ENCODE measurements at places on chromosomes 16 and 17.

GRCh38 chr17:27495460-27495859, 39.2 kb downstream of the KSR1 start:
- no peak for DNase-seq

GRCh38 chr17:64447526-64447925, 1.4 kb upstream of the MILR1 start:
- DNase-seq, result no peak

DNA sequence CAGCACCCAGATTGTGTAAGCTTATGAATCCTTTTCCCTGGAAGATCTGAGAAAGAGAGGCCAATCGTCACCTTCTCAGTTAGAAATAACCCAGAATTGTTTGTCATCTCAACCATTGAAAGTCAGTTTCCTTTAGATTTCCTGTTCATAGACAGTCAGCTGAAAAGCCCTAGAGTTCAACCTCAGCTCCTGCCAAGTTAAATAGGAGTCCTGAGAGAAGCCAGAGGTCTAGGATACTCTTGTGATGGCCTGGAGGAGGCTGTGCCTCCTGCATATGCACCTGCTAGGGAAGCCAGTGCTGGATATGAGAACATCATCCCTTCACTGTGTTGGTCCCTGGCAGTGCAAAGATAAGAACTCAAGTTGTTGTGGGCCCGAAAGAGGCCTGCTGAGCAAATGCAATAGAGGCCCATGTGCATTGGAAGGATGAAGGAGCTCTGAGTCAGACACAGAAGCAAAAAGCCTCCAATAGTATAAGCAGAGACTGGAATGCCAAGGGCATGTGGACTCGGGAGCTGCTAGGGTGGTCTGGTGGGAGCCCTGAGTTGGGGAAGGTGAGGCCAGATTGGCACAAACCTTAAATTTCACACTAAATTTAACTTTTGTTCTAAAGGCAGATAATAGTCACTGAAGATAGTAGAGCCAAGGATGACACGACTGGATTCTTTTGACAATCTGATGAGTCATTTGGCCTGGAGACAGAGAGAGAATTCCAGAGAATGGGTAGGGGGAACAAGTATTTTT, 520.9 kb upstream of the CDH5 start:
- DNase-seq, result no peak

GRCh38 chr16:88368036-88368435, 14.7 kb upstream of the ZNF469 start:
- no peak for DNase-seq

GRCh38 chr17:66437476-66438026, 135.1 kb downstream of the PRKCA start:
- DNase-seq, result no peak

GRCh38 chr17:81294512-81295030, 536 bp downstream of the SLC38A10 start:
- no peak for DNase-seq

DNA sequence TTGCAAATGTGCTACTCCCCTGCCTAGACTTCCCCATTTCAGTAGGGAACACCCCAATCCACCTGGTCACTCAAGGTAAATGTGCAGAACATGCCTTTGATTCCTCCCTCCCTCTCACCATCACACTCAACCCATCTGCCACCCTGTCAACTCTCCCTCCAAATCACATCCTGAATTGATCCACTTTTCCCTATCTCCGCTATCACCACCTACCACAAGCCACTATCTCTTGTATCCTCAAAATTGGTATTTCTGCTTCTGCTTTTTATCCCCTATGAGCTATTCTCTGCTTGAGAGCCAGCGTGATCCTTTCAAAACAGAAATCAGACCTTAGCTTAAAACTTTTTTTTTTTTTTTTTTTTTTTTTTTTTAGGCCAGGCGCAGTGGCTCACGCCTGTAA, 5.4 kb upstream of the NOL11 start:
- DNase-seq, result no peak

DNA sequence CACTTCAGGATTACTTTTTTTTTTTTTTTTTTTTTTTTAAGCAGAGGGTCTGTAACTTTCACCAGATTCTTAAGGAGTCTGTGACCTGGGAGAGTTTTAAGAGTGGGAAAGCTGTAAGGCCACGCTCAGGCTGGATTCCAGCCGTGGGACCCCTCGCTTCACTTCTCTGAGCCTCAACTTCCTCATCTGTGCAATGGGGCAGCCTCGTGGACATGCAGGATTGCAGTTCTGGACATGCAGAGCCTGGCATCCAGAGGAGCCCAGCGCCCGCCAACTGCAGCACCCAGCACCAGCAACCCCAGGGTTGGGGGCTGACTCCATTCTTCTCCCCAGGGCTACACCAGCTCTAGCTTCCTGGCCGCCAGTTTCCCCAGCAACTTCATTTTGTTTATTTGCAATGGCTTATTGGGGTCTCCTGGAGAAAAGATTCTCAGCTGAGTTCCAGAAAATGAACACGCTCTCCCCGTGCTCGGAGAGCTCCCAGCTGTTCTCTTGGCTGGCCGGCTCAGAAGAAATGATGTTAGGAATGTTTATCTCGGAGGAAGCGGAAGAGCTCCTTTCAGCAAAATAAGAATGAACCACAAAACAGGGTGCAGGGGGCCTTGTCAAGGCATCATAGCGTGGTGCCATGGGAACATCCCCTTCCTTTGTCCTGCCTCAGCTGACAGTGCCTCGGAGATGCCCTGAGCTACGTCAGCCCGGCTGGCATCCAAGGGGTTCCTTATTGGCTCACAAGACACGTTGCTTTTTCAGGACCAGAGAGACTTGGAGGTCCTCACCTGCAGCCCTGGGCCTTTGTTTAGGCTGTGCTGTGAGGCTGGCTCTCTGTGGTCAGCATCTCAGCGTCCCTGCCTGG, 22.9 kb upstream of the ZCCHC14 start:
- no peak for DNase-seq

DNA sequence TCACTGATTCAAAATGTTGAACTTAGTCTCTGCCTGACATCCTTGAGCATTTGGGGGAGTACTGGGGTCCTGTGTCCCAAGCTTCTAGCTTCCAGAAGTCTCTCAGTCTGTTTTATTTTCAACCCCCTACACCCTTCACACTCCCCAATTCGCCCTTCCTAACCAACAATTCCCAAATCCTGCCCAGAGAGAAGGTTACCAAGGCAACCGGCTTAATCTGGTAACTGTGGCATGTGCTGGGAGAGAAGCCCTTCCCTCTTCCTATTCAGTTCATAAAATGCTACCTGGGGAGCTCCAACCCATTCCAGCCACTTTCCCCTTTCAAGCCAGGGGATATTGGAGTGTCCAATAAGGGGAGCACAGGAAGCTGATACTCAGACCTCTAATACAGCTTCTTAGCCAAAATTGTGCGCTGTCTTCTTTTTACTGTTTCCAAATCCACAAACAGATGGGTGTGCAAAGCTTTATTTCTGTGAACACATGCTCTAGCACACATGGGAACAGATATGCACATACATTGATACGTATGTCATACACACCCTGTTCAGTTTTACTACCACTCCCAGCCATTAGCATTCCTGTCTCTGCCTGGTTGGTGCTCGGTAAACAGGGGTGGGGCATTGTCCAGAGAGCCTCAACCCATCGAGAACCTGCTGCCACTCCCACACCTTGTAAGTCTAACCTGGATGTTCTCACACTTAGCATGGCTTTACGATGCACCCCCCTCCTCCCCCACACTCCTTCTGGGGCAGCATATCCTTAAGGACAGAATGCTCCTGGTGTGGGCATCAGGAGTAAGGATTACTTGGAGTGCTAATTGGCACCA, 1.1 kb upstream of the RAPGEFL1 start:
- DNase-seq, result no peak

GRCh38 chr16:59993101-59993500, 1259.0 kb upstream of the GOT2 start:
- DNase-seq, result no peak

DNA sequence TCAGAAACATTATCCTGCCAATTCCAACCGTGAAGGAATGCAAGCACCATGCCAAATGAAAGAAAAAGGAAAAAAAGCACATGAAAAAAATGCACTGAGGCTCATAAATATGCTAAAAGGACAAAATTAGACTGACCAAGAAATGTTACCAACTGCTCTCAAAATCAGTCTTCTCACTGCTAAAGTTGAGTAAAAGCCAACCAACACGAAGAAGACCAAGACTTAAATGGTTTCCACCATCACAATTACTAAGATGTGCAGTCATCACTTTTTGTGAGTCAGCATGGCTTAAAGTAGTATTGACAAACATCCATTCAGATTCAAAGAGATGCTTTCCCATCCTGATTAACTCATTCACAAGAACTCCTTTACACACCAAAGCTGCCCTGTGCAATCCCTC, 16.4 kb downstream of the CDYL2 start:
- DNase-seq, result no peak

GRCh38 chr16:13911306-13911705, 8.6 kb upstream of the ERCC4 start:
- no peak for DNase-seq

DNA sequence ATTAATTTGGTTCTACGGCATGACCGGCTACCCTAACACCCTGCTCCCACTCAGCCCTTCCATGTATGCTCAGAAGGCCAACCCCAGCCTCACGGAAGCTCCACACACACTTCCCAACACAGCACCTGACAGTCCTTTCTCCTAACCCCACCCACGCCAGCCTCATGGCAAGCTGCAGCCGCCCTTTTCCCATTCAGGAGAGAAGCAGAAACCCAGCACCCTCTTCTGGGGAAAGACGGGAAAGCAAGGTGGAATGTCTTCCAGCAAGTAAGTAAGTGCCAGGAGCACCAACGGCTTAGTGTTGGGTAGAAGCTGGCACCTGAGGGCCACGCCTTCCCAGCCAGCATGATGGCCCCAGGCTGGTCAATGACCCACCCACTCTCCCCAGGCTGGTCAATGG, 32.1 kb downstream of the ABR start:
- DNase-seq, result peak; percentile 8

DNA sequence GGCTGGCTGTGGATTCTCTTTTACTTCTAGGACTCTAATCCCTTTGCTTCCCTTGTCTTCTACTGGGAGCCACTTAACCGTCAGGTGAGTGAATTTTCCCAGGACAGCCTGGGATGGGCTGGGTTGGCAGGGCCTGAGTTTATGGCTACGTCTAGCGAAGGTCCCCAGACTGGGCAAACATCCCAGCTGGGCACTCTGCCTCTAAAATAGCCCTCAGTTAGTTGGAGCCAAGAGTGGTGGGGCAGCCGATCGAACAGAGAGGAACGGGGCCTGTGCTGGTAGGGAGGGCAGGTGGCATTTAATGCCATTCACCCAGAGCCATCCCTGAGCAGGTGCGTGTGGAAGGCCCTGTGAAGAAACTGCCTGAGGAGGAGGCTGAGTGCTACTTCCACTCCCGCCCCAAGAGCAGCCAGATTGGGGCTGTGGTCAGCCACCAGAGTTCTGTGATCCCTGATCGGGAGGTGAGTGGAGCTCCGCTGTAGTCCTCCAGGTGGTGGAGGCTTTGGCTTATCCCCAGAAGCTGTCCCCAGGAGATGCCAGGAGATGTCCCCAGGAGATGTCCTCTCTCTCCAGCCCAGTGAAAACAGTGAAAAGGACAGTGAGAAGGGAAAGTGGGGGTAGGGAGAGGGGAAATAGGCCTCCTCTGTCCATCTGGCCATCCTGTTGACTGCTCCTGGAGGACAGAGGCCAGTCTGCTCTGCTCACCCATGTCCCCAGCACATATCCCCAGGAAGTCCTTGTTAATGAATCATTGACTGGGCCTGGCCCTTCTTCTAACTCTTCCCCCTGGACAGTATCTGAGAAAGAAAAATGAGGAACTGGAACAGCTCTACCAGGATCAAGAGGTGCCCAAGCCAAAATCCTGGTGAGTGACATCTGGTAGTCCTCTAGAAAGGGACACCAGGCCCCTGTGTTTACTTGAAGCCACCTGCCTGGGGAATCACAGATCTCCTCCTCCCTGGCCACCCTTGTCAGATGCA, 4.4 kb downstream of the PNPO start:
- no peak for DNase-seq

GRCh38 chr16:73122604-73123391, 74.9 kb upstream of the ZFHX3 start:
- no peak for DNase-seq

DNA sequence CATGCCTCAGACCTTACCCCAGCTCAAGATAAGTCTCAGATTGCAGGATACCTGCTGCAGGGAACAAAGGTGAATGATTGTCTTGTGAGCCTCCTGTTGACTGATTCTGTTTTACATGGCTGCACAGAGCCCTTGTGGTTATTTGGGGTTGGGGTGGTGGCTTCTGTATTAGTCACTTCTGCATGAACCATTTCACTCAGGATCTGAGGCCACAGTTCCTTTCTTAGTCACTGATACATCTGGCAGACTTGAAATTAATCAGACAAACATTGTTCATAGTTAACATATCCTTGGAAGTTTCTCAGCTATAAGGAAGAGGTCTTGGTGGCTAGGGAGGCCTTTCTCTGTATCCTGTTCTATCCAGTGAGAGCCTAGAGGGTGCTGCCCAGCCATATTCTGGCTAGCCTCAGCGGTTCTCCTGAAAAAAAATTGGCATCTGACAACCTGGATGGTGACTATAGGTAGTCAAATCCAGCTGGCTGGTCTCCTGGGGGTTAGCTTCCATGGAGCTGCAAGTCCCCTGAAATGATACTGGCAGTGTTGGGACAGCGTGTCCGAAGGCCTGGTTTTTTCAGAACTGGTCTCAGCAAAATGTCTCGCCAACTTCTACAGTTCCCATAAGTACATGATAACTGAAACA, 8.4 kb upstream of the PLK1 start:
- no peak for DNase-seq

DNA sequence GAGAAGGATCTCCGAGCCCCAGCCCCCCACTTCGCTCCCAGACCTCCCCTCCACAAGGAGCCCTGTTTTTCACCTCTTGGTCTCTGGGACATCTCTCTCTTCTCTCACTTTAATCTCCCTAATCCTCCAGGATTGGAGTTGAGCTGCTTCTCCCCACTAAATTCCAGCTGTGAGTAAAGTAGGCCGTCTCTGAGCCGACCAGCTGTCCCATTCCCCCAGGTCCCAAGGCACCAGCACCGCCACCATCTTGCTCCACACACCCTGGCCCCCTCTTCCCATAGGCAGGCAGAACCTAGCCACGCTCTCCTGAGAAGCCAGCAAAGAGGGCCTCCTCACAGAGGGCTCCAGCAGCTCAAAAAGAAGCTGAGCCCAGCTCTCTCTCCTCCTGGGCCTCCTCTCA, 878 bp downstream of the DLG4 start:
- DNase-seq, result no peak

GRCh38 chr17:82972836-82973372, 106.5 kb upstream of the METRNL start:
- DNase-seq, result no peak
